MM.1S (cell line): ENCODE measurements at places on chromosomes 5 and 9.

GRCh38 chr9:95494416-95495371, 22.1 kb downstream of the PTCH1 start:
- DNase-seq = peak; percentile 94

- no peak for DNase-seq
Observed at GRCh38 chr5:150441813-150442698, 7.5 kb downstream of the RPS14 start.

DNA sequence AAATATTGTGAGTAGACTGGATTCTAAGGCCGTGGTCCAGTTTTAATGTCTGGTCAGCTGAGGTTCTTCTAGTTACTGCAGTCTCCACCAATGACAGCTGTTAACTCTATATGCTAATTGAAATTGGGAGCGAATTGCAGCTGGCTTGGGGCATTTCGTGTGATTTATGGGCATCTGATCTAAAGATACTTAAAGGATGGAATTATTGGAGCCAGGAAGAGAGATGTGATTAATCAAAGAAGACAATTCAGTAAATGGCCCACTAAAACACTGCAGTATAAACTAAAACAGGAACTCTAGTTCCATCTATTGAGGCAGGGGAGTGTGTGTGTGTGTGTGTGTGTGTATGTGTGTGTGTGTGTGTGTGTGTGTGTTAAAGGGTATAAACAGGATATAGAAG, 157.5 kb upstream of the IQGAP2 start:
- no peak for DNase-seq

GRCh38 chr5:133377736-133378135, 234.6 kb downstream of the FSTL4 start:
- no peak for DNase-seq

DNA sequence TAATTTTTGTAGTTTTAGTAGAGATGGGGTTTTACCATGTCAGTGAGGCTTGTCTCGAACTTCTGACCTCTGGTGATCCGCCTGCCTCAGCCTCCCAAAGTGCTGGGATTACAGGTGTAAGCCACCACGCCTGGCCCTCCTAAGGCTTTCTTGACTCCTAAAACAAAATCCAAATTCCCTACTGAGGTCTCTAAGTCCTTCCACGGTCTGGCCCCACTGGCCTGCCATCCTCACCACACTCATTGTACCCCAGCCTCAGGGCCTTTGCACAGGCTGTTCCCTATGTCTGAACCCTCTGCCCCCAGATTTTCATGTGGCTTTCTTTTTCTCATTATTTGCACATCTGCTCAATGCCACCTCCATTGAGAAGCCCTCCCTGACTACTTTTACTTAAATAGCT, 34.7 kb upstream of the MVB12B start:
- no peak for DNase-seq

DNA sequence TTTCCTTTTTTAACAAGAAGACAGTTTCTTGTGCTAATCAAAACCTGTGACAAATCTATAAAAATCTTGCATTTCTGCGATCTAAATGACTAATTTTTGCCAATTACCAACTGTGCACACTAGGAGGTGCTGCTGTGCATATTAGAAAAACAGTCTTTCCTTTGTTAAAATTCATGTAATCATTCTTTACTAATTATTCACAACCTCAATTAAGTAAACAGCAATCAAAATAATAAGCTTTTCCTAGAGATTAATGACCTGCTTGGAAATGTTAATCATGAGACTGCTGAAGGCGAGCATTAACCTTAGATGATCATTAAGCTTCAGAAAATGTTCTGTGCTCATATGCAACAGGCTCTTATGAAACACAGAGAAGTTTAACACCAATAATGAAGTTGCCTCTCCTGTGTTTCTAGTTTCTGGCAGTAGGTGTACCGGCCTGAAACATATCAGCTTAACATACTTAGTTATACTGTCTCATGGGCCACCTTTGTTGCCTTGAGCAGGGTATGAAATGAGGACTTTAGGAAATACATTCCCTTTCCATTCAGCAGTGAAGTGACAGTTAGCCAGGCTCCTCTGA, 17.7 kb downstream of the RFESD start:
- peak; percentile 52 for DNase-seq

DNA sequence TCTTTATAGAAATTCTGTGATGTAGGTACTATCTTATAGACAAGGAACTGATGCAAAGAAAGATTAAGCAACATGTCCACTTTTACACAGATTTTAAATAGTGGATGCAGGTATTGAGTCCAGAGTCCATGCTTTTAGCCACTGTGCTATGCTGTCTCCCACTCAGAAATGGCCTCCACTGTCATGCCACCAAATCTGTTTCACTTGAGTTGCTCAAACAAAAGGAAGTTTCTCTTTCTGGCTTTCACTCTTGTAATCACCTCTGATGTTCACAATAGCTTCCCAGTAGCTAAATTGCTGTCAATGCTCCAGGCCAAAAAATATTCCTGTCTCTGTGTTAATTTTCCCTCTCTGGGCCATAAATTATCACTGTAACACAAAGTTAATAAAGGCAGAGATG, 77.0 kb upstream of the RASA1 start:
- peak; percentile 53 for DNase-seq

DNA sequence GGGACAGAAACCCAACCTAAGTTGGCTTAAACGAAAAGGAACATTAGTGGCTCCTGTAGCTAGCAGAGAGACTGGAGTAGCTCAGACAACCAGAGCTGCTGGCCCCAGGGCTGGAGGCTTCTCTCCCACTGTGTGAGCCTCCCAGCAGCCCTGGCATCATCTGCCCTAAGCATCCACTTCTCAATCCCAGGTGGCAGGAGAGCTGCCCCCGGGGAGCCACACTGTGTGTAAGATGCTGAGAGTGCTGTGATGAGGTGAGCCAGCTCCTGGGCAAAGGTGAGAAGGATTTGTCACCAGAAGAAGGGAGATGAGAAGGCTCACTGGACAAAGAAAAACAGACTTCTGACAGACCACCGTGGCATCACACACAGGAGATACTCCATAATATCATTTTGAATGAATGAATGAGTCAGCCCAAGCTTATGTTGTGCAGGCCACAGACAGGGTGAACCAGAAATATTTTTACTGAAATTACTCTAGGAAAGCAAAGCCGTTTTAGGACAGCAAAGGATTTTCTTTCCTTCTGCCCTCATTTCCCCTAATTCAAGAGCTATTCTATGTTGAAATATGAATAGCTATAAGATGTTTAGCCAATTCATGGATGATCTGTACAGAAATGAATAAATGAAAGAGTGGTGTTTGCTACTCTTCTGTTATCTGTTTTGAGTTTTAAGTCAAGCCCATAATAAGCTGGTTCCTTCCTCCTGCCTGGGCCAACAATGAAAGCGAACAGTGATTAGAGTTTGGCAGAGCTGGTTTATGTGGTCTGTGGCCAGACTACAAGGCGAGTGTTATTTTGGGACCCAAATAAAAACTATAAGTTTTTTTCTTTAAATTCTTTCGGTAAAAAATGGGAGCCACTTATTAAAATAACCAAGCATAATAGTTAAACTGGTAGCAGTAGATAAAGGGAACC, 57.4 kb upstream of the ECM2 start:
- DNase-seq = no peak

DNA sequence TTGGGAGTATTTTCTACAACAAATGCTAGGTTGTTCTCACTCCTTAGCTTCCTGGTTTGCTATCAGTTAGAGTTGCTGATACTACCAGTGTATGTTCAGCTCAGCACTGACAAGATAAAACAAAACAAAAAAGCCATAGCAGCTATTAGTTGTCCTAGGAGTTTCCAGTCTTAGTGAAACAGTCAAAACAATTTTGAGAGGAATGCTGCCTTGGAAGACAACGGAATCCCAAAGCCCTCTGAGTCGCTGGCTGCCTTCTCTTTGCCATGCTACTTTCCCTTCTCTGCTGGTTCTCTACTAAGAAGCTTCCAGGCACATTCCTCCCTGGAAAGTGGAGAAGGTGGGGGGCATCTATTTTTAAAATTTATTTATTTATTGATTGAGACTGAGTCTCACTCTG, 5.4 kb upstream of the CREBRF start:
- DNase-seq = no peak

DNA sequence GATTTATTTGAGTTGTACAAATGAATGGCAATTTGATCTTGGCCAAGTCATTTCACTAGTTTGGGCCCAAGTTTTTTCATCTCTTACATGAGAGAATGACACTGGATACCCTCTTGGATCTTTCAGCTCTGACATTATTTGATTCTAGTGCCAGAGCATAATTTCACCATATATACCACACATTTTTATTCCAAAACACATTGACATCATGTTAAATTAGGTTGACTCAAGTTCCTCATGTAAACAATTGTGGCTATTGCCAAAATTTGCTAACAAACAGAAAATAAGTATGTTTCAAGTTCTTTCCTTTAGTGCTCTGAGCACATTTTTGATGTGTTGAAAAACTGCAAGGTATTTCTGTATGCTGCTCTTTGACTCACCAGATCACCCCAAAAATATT, 375.8 kb downstream of the ZNF608 start:
- DNase-seq = no peak

GRCh38 chr5:174409070-174409469, 315.3 kb upstream of the MSX2 start:
- DNase-seq = no peak

DNA sequence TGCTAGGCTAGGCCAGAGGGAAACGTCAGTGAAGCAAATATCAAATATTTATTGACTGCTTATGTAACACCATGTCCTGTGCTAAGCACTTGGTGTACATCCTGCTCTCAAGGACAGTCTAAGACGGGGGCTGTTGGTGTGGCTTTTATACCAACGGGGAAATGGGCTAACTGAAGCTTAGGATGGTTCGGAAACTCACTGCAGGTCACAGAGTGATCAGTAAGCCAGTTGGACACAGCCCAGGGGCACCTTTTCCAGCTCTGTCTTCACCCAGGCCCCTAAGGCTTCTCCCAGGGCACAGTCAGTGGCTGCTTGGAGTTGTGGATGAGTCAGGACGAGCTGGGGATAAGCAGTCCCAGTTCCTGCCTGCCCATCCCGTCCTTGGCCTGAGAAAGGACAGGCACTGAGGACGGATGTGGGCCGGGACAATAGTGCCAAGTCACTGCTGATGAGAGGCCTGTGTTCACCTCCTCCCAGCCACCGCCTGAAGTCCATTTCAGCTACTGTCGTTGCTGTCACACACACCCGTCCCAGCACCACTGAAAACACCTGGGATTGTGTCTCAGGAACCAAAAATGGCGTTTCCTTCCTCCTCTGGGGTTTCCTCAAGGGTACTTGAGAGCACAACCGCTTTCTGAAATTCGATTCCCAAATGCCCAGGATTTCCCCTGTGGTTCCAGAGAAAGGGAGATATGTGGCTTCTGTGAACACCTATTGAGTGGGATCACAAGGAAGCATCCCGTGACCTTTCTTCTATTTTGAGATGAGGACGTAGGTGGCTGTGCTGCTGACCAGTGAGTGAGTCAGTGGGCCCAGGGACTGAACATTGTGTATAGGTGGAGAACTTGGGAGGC, 17.5 kb upstream of the SPRY4 start:
- no peak for DNase-seq

DNA sequence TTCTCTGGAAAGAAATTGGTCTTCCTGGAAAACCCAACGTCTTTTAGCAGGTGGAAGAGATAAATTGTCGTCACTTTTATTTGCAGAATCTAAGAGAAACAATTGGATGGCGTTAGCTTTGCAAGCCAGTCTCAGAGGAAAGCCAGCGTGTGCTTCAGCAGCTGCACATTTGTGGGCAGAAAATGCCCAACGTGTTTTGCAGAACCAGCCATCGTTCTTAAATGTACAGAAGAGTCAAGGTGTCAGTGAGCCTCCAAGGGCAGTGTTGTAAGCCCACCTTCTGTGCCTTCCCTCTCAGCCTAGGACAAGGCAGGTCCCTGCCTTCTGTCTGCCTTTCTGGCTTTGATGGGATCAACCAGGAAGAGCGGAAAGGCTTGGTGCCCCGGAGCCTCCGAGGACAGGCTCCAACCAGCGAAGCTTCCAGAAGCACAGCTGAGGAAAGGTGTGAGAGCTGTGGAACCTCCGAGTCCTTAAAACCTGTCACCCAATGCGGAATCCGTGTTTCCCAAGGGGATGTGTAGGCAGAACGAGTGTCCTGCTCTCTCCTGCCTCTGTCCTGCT, 116.0 kb upstream of the IRX2 start:
- no peak for DNase-seq

DNA sequence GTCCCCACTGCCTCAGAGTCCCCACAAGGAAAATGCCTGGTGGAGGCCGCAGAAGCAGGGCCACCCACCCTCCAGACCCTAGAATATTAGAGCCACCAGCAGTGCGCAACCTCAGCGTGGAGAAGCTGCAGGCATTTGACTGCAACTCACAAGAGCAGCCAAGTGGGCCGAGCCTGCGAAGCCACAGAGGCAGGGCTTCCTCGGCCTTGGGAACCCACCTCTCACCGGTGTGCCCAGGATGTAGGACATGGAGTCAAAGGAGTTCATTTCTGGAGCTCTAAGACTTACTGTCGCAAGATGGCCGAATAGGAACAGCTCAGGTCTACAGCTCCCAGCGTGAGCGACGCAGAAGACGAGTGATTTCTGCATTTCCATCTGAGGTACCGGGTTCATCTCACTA, 397.9 kb upstream of the PIK3R1 start:
- DNase-seq = no peak

- DNase-seq = no peak
Observed at GRCh38 chr9:134641173-134641989, at the start of gene COL5A1. Gene COL5A1 (plus strand): TSS chr9:134641803. CDS start chr9:134642188, 385 bp downstream.
